ENCODE measurements at places on chromosomes 1 and 21.

GRCh38 chr1:14759042-14759818 lies 160.7 kb downstream of the KAZN start:
- DNase-seq, result no peak

- DNase-seq, result no peak
These were observed 15.5 kb upstream of the SNX27 start for GRCh38 chr1:151596166-151596953.

DNA sequence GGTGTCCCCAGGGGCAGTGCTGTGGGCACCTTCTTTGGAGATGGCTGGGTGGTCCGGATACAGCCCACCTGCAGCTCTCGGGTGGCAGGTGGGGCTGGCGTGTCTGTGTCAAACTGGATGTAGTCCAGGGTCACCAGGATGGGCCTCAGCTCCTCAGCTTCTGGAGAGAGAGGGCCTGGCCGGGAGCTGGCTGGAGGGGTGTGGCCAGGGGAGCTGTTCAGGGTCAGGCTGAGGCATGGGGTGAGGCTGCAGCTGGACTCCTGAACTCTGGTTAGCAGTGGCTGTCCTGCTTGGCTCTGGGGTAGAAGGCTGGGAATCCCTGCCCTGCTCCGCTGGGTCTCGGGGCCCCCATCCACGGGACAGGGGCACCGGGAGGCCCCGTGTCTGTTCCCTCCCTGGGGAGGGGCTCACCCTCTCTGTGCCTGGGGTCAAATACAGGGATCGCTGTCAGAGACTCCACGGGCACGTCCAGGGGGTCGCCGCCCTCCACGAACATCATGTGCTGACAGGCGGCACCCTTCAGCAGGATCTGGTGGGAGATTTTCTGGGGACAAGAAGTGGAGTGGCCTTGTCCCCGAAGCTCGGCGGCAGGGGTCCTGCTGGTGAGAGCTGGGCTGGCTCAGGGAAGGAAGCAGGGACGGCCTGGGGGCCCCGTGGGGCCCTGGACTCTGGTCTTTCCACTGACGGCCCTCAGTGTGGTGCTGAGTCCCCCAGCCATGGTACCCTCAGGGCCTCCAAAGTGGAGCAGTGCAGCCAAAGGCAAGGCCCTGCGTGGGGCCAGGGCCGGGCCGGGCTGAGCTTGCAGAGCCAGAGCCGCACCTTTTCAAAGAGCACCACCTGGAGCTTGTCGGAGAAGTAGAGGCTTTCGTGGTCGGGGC lies 4.1 kb upstream of the TMEM52 start:
- peak; percentile 78 for DNase-seq

GRCh38 chr1:240823357-240823756 lies 211.4 kb upstream of the GREM2 start:
- DNase-seq, result no peak

- DNase-seq, result no peak
These were observed 59.5 kb downstream of the PTGS2 start for GRCh38 chr1:186620566-186621350.

- no peak for DNase-seq
These were observed 258.1 kb upstream of the RAB4A start for GRCh38 chr1:229012823-229013222.

DNA sequence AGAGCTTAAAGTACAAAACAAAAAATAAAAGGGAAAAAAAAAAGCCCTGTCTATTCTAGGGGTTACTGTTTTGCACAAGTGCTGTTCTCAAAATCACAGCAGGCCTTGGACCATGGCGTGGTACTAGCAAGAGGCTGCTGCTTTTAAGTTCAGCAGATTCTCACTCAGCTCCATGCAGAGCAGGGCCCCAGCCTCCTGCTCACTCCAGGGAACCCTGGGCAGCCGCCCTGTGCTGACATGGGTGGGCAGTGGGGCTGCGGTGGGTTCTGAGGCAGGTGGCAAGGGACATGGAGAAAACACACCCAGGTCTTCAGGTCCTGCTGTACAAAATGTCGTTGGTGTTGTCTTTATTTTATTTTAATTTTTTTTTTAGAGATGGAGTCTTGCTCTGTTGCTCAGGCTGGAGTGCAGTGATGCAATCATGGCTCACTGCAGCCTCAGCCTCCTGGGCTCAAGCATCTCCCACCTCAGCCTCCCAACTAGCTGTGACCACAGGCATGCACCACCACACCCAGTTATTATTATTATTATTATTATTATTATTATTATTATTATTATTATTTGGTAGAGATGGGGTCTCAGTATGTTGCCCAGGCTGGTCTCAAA lies 170.9 kb downstream of the DYRK1A start:
- DNase-seq, result no peak

- DNase-seq, result no peak
These were observed 17.6 kb upstream of the CCT8 start for GRCh38 chr21:29091033-29091432.

GRCh38 chr1:194161591-194161990 lies 975.2 kb upstream of the B3GALT2 start:
- DNase-seq, result no peak

DNA sequence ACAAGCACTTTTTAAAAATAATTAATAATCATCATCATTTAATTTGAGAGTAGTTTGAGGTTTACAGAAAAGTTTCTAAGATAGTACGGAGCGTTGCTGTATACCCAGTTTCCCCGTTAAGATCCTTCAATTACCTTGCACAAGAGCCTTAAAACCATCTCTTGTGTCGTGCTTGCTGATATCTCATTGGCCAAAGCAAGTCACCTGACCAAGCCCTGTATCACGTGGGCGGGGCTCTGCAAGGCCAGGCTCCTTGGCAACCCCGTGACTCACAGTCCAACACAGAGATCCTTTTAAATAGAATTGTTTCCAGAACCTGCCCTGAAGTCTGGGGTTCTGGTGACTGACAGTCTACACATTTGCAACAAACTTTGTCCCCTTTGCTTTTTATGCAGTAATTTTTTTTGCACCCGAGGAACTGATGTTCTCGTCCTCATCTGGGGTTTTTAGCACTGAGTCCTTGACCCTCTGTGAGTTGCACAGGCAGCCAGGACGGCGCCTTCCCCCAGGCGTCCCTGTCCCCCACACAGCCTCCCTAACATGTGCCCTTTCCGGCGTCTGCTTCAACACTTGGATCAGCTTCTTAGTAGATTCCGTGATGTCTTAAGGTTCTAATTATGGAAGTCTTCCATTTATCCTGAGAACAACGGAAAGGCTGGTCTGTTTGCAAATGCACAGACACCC lies 183.3 kb upstream of the TMEM51 start:
- DNase-seq, result no peak

DNA sequence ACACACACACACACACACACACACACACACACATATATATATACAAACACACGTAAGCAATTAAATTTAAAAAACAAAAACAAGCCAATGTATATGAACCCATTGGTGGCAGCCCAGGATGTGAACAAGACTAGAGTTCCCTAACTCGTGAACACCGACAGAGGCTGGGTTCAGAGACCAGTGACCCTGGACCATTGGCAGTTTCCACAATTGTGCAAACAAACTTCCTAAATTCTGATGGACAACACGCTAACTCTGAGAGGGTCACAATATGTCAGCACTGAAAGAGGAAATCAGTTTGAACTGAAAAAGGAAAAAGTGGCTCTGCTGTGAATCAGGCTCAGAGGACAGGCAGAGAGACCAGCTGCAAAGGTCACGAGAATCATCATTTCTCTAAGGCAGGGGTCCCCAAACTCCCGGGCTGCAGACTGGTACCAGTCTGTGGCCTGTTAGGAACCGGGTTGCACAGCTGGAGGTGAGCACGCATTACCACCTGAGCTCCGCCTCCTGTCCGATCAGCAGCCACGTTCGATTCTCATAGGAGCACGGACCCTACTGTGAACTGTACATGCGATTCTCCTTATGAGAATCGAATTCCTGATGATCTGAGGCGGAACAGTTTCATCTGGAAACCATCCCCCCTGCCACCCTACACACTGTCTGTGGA lies 50.5 kb upstream of the ERO1B start:
- DNase-seq, result peak; percentile 81

GRCh38 chr1:94715321-94715720 lies 104.8 kb upstream of the SLC44A3 start:
- no peak for DNase-seq

DNA sequence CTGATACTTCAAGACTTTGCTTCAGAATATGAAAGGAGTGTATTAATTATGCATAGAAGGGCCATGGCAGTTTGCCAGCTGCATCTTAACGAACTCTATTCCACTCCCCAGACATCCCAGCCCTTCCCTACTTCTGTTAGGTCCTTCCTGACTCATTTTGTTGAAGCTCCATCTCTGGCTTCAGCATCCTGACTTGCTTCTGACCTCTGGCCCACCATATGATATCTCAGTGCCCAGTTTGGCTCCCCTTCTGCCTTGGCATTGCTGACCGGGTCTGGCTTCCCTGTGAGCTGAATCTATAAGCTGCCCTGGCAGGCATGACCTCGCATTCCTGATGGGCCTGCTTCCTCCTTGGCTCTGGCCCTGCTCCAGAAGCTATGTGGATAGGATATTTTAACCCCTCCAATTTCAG lies 27.6 kb upstream of the ARHGAP29 start:
- DNase-seq, result no peak

DNA sequence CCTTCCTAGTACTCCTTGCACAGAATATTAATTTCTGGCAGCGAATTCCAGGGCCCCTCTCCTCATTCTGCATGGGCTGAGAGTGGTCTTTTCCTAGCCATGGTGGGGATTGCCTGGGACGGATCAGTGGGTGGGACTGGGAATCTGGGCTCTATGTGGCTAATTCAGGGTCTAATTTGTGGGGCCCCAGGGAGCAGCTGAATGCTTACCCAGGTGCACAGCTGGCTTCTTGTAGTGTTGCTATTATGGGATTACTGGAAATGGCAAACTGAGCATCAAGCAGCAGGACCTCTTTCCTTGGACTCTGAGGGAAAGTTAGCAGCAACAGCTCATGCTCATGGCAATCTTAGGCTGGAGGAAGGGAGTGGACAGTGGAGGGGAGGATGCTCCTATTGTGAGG lies 187.1 kb upstream of the CACNA1E start:
- DNase-seq, result no peak

GRCh38 chr1:66176012-66176715 lies 357.8 kb upstream of the SGIP1 start:
- no peak for DNase-seq

DNA sequence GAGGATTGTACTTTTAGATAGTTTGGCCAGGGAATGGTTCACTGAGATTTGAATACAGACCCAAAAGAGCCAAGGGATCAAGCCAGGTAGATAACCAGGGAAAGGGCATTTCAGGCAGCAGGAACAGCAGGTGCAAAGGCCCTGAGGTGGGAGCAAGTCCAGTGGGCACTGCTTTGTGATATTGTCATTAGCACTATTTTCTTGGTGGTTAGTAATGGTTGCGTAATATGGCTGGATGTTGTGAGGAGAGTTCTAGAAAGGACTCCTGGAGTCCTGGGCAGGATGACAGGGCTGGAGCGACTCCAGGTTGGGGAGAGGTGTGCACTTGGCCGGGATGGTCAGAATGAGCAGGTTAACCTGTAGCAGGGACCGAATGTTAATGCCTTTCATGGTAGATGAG lies 4.4 kb downstream of the AZIN2 start:
- no peak for DNase-seq

DNA sequence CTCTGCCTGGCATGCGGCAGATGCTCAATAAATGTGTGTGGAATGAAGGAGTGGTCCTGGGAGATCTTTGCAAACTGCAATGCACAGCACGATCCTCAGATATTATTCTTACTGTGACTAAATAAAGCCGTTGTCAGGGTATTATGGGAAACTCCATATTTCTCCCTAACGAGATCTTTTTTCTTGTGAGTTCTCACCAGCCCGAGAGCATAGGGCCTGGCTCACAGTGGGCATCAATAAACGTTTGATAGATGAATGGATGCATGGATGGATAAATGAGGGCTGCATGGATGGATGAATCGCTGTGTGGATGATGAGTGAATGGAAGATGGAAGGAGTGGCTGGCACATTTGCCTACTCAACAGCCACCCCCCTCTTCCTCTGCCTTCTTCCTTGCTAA lies 69.6 kb downstream of the SDC3 start:
- no peak for DNase-seq

DNA sequence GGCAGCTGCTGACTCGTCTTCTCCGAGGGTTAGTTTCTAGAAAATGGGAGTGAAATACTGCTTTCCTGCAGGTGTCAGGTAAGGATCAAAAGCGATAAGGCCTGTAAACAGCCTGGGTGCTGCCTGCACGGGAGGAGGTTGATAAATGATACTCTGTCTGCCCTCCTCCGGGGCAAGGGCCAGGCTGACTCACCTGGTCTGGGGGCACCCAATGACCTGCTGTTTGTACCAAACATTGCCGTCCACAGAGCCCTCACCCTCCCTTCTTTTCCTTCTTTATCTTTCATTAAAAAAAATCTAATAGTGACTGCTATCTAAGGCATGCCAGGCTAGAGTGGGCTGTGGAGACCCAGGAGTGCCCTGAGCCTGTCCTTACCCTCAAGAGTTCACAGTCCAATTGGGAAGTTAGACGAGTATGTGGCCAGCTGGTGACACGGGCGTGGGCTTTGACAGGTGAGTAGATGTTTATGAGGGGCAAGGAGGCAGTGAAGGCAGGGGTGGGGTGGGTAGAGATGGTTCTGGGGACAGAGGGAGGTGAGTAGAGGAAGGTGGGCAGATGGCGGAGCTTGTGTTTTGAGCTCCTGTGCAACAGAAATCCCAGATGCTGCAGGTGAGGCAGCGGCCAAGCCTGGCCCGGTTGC lies 16.2 kb downstream of the EDN2 start:
- DNase-seq, result no peak

- no peak for DNase-seq
These were observed 7.0 kb upstream of the SLC26A9 start for GRCh38 chr1:205950280-205950679.

DNA sequence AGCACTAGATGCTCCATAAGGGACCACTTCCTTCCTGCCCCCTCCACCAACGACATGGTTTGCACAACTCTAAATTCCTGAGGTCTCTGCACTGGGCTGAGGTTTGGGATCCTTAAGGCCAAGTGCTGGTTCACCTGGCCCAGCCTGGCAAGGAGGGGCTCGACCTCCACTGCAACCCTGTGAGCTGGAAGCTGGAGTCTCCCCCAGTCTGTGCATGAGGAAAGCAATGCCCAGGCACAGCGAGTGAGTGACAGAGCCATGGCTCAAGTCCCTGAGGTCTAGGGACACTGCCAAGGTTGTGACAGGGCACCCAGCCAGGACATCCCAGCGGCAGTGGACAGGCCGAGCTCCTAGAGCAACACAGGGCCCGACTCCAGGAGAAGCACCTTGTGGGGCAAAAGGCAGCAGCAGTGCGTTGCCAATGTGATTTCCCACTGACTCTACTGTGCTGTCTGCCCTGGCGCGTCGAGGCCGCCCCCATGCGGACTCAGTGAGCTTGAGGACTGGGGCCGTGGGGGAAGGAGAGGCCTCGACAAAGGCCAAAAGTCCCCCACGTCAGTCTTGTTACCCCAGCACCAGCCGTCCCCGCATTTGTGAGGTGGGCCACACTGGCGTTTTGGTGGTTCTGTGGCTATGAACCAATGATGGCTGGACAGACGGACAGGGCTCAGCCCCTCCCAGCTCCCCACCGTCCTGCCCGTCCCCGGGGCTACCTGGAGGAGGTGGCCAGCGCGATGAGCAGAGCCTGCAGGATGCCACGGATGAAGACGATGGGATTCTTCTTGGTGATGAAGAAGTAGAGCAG lies 30.0 kb downstream of the PODN start:
- DNase-seq, result peak; percentile 93

Data from left lobe of liver (tissue), 2 donors.